Hematopoietic multipotent progenitor cell treated with erythropoietin and hydrocortisone succinate and interleukin-3 and kit ligand, for 6 days (in vitro differentiated cells): ENCODE measurements at places on chromosomes 12 and 14.
A peak's percentile ranks its signal among the peaks of the same experiment; 100 is the strongest.

GRCh38 chr14:69663300-69663643, 51.9 kb downstream of the SUSD6 start:
- DNase-seq: no peak

GRCh38 chr12:106291342-106291741, 11.2 kb upstream of the TCP11L2 start:
- no peak for DNase-seq

DNA sequence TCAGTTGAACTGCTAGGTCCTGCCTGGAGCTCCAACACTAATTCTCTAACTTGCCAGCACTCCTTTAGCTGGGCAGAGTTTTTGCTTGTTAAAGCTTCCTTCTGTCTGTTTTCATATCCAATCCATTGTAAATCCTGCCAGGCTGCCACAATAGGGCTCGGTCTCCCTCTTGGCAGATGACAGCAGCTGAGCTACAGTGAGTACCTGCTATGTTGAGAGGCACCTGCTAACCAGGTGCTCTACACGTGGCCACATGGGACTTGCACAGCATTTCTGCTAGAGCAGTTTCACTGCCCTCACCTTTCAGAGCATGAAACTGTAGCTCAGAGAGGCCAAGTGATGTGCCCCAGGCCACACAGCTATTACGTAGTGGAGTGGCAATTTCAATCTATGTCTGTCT, 106.6 kb upstream of the NOS1 start:
- no peak for DNase-seq

GRCh38 chr12:9509464-9510161, 98.1 kb downstream of the KLRB1 start:
- no peak for DNase-seq

GRCh38 chr12:76455582-76456345, 103.8 kb downstream of the OSBPL8 start:
- DNase-seq: peak; percentile 77

- DNase-seq: no peak
These were observed 165.0 kb upstream of the RTL1 start for GRCh38 chr14:101068313-101069227.

DNA sequence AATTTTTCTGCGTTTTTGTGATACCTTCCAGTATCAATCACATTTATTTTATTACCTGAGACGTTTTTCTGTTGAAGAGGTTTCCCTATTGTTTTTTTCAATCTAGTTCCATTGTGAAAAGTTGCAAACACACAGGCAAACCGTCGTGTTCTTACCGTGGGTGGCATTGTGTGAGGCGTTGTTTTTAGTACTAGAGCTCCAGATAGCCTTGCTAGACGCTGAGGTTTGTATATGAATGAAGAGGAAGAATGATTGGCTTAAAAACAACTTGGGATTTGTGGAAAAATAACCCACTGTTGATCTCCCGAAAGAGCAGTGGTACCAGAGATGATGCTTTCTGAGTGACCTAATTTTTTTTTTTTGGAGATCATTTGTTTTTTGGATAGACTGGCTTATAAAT, 1.0 kb downstream of the SOCS4 start:
- DNase-seq: no peak

GRCh38 chr12:51883998-51884675, 3.8 kb upstream of the ANKRD33 start:
- DNase-seq: no peak

GRCh38 chr12:131818821-131819585, 9.2 kb upstream of the MMP17 start:
- peak; percentile 44 for DNase-seq

- DNase-seq: no peak
These were observed 56.1 kb downstream of the EMP1 start for GRCh38 chr12:13252616-13253015.

DNA sequence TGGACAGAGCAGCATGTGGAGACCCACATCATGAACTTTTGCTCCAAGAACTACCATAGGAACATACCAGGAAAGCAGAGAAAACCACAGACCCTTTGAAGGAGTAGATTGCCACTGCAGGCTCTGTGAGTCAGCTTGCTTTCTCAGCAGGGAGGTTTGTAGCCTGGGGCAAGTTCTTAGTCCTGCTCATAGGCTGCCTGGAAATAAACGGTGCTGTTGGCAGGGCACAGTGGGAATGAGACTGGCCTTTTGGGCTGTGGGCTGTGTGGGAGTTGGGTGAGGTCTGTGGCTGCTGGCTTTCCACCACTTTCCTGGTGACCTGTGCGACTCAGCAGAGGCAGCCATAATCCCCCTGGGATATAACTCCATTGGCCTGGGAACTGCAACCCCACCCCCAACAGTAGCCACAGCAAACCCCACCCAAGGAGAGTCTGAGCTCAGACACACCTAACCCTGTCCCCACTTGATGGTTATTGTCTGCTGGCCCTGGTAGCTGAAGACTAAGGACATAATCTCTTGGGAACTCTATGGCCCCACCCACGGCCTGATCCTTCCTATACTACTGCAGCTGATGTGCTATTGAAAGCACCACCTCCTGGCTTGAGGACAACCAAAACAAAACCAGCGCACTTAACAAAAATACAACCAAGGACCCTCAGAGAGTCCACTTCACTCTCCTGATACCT, 192.1 kb upstream of the GARIN6 start:
- no peak for DNase-seq

DNA sequence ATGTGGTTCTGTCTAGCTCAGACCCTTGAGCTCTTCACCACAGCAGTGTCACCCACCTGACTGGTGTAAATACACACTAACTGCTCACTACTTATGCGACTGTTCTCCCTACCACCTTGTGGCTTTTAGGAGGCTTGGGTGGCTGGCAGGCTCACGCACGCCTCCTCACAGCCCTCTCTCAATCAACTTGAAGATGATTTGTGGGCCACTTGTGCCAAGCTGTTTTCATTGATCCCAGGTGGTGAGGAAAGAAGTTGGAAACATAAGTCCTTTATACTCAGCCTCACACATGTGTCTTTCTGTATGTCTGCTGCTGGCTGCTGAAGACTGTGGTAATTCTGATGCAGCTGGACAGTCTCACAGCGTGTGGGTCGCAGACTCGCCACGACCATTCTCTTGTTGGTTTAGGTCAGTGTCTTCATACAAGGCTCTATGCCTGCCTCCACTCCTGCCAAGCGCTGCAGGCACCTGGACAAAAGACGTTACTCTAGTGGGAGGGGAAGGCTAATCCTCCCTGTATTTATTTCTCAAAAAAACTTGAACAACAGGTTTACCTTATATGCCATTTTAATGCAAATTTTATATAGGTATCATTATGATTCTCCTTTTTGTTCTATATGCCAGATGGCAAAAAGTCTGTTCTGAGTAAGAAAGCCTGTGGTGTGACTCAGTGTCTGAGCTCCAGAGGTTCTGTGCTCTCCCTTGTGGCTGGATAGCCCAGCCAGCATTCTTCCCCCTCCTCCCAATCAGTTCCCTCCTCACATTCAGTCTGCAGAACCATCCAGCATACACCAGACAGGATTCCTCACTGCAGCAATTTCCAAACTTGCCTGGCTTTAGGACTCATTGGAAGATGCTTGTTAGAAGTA, 115.6 kb downstream of the DIP2B start:
- DNase-seq: no peak

DNA sequence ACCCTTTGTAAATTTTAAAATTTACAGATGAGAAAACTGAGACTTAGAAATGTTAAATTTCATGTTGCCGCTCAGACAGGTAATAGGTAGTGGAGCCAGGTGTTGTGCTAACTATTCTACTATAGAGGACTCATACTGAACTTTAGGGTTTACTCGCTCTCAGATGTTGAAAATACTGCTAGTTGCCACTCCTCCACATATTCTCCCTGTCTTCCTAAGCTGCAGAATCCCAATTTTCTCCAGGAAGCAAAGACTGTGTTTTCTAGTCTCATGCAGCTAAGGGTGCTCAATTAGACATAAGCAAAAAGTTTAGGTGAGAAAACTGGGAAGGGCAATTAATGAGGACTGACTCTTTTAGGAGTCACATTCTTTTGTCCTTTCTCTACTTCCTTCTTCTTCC, 612.3 kb downstream of the KCNH5 start:
- no peak for DNase-seq

DNA sequence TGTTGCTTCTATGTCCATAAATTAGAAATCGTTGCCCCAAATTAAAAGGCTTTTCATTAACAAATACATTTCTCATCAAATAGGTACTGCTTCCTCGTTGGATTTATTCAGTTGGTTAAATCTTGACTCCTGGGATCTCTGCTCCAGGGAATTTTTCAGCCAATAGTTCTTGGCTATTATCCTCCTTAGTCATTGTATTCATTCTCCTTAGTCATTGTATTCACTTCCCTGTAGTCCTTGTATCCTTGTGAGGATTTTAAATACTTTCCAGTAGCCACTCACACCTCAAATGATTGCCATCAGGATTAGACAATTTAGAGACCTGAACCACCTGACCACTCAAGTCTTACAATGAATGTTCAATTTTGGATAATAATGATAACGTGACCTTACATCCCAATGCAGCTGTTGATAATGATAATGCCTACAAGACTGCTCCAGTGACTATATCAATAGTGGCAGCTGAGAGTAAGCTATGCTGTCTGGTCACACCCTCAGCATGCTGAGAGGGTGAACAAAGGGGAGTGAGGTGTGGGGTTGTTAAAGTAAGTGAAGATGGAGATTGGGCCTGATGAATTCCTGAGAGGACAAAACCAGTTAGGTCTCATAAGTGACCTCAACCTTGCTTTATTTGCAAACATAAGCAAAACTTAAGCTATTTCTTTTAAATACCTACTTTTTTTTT, 193.7 kb upstream of the RTL1 start:
- DNase-seq: no peak

DNA sequence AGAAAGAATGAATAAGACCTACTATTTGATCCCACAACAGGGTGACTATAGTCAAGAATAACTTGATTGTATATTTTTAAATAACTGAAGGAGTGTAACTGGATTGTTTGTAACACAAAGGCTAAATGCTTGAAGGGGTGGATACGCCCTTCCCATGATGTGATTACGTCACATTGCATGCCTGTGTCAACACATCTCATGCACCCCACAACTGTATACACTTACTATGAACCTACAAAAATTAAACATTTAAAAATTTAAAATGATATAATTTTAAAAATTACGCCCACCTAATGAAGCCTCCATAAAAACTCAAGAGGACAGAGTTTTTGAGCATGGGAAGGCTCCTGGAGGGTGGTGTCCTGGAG, 94.5 kb downstream of the SCARB1 start:
- no peak for DNase-seq

DNA sequence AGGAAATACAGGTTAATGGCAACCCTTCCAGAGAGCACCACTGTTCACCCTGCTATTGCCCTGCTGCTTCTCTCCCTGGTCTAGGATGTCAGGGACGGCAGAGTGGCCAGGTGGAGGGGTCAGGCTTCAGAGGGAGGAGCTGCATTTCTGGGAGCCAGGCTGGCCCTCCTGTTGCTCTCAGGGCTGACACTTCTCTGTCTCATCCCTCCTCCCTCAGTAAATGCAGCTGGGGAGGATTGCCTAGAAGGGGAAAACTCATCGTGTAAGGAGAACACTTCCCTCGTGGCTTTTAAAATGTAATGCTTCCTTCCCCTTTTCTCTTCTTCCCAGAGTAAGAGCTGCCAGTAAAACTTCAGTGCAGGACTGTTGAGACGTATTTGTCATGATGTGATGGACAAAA, 20.8 kb downstream of the SUSD6 start:
- DNase-seq: no peak

DNA sequence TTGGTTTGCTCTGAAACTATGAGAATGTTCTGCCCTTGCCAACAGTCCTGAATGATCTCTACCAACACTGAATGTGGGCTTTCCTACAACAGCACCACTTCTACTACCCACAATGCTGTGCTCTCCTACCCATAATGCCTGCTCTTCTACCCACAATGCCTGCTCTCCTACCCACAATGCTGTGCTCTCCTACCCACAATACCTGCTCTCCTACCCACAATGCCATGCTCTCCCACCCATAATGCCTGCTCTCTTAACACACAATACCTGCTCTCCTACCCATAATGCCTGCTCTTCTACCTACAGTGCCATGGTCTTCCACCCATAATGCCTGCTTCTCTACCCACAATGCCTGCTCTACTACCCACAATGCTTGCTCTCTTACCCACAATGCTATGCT, 92.3 kb downstream of the KCNK13 start:
- DNase-seq: no peak

DNA sequence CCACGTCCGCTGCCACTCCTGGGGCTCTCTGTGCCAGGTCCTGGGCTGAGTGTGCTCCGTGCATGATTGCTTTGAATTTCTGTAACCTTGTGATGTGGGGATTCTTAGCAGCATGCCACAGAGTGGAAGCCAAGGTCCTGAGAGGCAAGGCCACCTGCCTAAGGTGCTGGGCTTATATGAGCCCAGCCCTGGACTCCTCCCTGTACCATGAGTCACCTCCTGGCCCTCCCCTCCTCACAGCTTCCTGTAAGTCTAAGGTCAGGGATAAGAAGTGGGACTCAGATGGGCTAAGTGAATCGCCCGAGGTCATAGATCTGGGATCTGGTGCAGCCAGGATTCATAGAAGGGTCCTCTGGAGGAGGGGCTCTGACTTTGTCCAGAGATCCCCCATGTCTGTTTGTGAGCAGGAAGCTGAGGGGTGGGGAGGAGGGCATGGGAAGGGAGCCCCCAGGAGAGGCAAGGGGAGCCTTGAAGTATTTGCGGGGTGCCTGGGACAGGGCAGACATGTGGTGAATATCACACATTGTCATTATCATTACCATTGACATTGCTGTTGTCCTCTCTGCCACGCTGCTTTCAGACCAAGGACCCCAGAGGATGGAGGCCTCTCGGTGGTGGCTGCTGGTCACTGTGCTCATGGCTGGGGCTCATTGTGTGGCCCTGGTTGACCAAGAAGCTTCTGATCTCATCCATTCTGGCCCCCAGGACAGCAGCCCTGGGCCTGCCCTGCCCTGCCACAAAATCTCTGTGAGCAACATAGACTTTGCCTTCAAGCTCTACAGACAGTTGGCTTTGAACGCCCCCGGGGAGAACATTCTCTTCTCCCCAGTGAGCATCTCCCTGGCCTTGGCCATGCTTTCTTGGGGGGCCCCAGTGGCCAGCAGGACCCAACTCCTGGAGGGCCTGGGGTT, 28.8 kb downstream of the SERPINA3 start:
- no peak for DNase-seq

DNA sequence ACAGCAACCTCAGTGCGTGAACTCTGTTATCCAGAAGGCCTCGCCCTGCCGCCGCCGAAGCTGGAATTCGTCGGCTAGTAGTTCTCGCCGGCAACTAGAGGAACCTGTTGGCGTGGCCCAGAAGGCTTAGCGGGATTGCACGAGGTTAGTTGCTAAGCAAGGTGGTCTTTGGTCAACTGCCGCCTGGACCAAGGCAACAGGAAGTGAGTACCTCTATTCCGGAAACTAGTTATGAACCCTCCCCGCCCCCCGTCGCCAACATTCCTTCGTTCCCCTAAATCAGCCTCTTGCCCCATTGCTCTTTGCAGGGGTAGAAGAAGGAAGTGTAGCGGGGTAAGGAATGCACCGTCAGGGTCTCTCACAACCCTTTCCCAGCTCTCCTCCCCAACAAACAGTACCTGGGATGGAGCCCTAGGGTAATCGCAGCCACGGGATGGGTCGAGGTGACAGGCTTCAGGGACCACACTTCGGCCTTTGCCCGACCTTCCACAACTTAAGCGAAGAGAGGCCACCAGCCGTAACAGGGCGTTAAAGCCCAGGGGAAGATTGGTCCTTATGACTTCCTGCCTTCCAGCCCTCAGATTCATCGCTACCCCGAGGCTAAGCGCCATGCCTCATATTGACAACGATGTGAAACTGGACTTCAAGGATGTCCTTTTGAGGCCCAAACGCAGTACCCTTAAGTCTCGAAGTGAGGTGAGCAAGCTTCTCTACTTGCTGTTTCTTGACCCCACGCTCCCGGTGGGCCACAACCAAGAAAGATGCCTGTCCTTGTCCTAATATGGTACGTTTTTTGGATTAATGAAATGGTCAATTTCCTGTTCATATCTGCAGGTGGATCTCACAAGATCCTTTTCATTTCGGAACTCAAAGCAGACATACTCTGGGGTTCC, at the start of gene GMPR2:
Gene GMPR2 (plus strand): TSS at position 285 of the 893 bp plus-strand sequence. CDS start 325 bp downstream, at position 610.
- no peak for DNase-seq
